Right renal pelvis (tissue), 4 donors: ENCODE measurements at places on chromosomes 11 and 22.

DNA sequence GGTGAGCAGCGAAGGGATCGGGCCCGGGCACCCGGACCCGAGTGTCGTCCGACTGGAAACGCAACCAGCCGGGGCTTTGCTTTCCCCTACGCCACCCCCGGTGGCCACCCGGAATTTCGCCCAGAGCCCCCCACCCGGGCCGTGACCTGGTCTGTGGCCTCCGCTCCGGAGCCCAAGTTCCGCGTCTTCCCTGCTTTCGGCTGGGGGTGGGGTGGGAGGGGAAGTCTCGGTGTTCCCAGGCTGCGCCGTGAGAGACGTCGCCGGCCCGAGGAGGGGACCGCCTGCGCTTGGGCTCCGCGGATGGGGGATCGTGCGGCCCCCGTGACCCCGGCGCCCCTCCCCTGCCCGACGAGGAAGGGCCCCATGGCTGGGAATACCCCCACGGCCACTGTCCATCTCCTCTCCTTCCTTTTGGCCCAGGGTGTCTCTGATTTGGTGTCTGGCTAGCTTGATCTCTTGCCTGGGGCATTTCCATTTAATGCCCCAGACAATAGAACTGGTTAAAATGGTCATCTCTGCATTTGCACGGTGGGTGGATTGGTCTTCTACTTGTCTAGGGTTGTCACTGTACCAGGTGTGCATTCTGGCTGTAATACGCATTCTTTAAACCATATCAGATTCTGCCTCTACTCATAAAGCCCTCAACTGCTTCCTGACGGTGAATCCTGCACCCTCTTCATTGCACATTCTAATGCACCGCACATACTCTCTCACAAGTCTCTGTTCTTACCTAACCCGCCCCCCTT, 789 bp downstream of the SIK2 start:
- DNase-seq: peak; percentile 25

GRCh38 chr22:24408630-24409029, 18.8 kb upstream of the ADORA2A start:
- DNase-seq: no peak

GRCh38 chr11:103114836-103115235, 5.6 kb downstream of the DYNC2H1 start:
- no peak for DNase-seq

GRCh38 chr11:64728757-64729365, 5.9 kb upstream of the NRXN2 start:
- no peak for DNase-seq

DNA sequence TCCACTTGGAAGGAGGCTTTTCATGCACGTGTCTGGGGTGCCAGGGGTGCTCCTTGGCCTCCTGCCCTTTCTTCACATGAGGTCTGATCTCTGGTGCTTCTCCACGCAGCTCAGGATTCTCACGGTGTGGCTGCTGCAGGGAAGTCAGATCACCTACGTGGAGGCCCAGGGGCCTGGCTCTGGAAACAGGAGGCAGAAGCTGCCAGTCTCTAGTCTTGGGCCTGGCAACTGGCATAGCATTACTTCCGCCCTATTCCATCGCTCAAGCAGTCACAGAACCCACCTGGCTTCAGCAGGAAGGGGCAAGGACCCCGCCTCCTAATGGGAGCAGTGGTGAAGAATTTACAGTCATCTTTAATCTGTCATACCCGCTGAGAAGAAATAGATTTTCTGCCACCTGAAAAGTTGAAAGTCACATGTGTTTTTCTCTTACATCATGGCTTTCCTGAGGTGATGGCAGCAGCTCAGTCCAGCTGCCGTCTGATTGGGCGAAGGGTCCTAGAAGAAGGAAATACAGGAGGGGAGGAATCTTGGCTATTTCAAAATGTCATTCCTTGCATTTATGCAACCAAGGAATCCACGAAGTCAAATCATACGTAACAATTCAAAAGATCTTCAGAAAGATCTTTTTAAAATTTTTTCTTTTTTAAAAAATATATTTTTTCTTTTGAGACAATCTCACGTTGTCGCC, 50.1 kb upstream of the DKK3 start:
- no peak for DNase-seq
